ENCODE measurements at places on chromosomes 16 and 17.

DNA sequence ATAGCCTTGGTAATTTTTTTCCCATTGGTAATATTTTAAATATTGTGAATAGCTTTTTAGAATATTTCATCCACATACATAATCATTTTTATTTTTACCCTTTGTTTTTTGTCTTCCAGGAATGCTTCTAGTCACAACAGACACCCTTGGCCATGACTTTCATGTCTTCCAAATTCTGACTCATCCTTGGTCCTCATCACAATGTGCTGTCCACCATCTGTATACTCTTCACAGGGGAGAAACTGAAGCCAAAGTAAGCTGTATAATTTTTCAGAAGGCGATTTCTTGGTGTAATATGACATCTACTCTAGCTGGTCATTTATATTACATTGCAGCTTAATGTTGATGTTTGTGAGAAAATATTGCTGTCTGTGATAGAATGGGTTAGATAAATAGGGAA lies 269.4 kb downstream of the BCAS3 start:
- no peaks in the 10 kb centered on the region for H3K27me3 ChIP-seq
- no peak overlapping the region for H3K27ac ChIP-seq
- no peaks in the 10 kb centered on the region for H3K4me1 ChIP-seq
- H3K4me3 ChIP-seq, result no peak overlapping the region
- DNase-seq, result no peak

GRCh38 chr16:84298376-84298899 lies 3.8 kb downstream of the WFDC1 start:
- H3K27me3 ChIP-seq, result peaks cover 20% of the 10 kb centered on the region
- no peak overlapping the region for H3K4me3 ChIP-seq
- H3K27ac ChIP-seq, result no peak overlapping the region
- DNase-seq, result no peak

DNA sequence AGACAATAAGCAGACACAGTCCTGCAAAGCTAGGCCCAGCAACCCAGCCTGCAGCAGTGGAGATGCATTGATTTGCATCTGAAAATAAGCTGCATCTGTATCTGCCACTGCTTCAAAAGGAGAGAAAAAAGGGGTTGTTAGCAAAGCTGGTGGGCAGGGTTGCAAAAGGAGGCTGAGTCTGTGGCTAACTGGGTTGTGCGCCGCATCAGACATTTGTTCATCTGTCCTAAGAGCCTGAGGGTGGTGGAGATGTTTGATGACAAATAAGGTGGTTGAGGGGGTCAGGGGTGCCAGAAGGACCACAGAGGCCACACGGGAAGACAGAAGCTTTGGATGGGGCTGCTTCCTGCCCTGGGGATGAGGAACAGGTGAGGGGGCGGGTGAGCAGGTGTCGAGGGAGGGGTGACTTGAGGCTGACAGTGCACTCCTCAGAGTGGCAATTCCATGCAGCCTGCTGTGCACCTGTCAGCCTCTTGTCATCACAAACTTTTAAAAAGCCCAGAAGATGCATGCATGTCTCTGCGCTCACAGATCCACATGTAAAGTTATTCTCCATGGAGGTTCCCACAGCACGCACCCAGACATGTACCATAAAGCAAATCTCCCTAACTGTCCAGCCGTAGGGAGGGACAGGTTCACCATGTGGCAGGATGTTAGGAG lies 35.4 kb downstream of the WSB1 start:
- H3K4me1 ChIP-seq, result peaks cover 11% of the 10 kb centered on the region
- H3K27ac ChIP-seq, result no peak overlapping the region
- no peaks in the 10 kb centered on the region for H3K36me3 ChIP-seq
- H3K4me3 ChIP-seq, result no peak overlapping the region
- no peak for DNase-seq

- H3K4me1 ChIP-seq, result no peaks in the 10 kb centered on the region
- no peaks in the 10 kb centered on the region for H3K36me3 ChIP-seq
- H3K4me3 ChIP-seq, result no peak overlapping the region
Observed at GRCh38 chr17:14701886-14702285, 401.0 kb downstream of the HS3ST3B1 start.

DNA sequence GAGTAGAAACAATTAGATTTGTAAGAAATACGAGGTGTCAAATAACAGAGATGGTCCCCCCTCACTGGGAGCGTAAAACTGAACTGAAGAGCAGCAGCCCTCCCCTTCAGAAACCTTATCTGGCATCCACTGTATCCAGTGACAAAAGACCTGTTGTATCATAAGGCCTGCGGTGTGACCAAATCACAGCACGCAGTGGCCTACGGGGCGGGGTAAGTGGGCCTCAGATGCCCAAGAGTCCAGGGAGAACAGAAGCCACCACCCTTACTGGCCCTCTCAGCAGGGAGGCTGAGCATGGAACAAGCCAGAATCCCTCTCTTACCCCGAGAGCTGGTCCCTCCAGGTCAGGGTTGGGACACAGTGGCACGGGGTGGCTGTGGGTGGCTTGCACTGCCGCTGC lies 5.5 kb downstream of the JMJD6 start:
- H3K27ac ChIP-seq, result no peak overlapping the region
- peaks cover 22% of the 10 kb centered on the region for H3K4me1 ChIP-seq
- no peaks in the 10 kb centered on the region for H3K27me3 ChIP-seq
- no peak overlapping the region for H3K4me3 ChIP-seq

- no peak for DNase-seq
- no peaks in the 10 kb centered on the region for H3K27me3 ChIP-seq
- no peaks in the 10 kb centered on the region for H3K4me1 ChIP-seq
Observed at GRCh38 chr17:42174126-42174783, 6.7 kb downstream of the KCNH4 start.

DNA sequence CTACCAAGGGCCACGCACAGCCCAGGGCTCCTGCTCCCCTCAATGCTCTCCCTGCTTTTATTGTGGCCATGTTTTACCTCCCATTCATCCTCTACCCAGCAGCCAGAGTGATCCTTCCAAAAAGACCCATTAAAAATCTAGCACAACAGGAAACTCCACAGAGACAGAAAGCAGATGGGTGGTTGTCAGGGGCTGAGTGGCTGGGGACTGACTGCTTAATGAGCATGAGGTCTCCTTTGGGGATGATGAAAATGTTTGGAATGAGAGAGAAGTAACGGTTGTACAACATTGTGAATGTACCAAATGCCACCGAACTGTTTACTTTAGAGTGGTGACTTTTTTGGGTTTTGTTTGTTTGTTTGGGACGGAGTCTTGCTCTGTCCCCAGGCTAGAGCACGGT lies 107.4 kb downstream of the GAS7 start:
- H3K36me3 ChIP-seq, result no peaks in the 10 kb centered on the region
- no peak overlapping the region for H3K27ac ChIP-seq
- H3K4me3 ChIP-seq, result no peak overlapping the region
- peaks cover 54% of the 10 kb centered on the region for H3K4me1 ChIP-seq

GRCh38 chr17:31510308-31511194 lies 119.1 kb downstream of the RAB11FIP4 start:
- H3K4me1 ChIP-seq, result peaks cover 49% of the 10 kb centered on the region
- H3K36me3 ChIP-seq, result no peaks in the 10 kb centered on the region
- H3K27ac ChIP-seq, result peak overlapping the region; percentile 59
- H3K27me3 ChIP-seq, result no peaks in the 10 kb centered on the region

DNA sequence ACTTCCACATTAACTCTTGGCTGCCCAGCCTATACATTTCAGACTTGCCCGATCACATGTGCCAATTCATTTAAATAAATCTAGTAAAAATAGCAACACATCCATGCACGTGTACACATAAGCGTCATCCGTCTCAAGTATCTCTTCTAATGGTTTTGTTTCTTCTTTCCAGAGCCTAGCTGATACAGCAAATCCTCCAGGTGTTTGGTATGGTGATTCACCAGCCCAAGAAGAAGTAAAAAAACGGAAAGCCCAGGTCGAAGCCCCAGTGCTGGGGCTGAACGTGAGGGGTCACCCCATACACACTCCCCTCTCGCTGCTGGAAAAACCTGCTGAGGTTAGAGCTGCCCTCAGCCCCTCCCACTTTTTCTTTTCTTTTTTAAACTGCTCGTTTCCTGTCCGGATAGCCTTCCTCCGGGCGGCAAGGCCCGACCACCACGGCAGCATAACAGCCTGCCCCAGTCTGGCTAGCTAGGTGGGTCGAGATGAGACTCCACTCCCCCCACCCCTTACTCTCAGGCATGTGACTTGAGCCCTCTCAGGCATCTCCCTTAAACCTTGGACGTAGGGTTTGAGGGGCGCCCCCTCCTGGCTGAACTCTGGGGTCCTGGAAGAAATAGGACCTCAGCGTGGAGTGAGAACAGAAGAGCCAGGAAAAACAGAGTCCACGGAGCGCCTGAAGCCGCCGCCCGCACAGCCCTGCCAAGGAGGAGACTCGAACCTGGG lies 13.9 kb upstream of the OR1F1 start:
- H3K36me3 ChIP-seq, result no peaks in the 10 kb centered on the region
- no peak overlapping the region for H3K4me3 ChIP-seq
- no peak for DNase-seq

Data from heart left ventricle (tissue), 16 donors.